ENCODE measurements at places on chromosomes 2 and 18. TPM values are rescaled to one million over a fixed set of nuclear protein-coding genes. Genes with fewer than 3 reads are reported as not detected.

The CHRNG gene
- total RNA-seq, result not detected

The VRK2 gene
- 30.1 TPM for total RNA-seq

The SLC4A5 gene
- 0.14 TPM for total RNA-seq

The SKOR2 gene
- total RNA-seq, result not detected

The ALPP gene
- total RNA-seq, result not detected

The ECEL1 gene
- not detected for total RNA-seq

The MC5R gene
- total RNA-seq, result not detected

The FAHD2B gene
- 10.3 TPM for total RNA-seq

The NGEF gene
- 7.6 TPM for total RNA-seq

The KIAA2012 gene
- not detected for total RNA-seq

The ATP6V1C2 gene
- total RNA-seq, result 0.09 TPM

The RNF144A gene
- total RNA-seq, result 0.99 TPM

The SH3BP4 gene
- total RNA-seq, result 20.7 TPM

The AQP12A gene
- total RNA-seq, result not detected

The ADAM23 gene
- total RNA-seq, result 0.09 TPM

The GPR75 gene
- 0.78 TPM for total RNA-seq

The ALLC gene
- total RNA-seq, result not detected

The CFAP221 gene
- not detected for total RNA-seq

The SLC16A14 gene
- total RNA-seq, result 2.4 TPM

The CAPN14 gene
- total RNA-seq, result 4.0 TPM

The CXCR1 gene
- not detected for total RNA-seq

The IL1A gene
- total RNA-seq, result 37.0 TPM

The CLEC4F gene
- total RNA-seq, result not detected

The SOX11 gene
- 4.2 TPM for total RNA-seq
